Pulmonary artery endothelial cell (primary cell): ENCODE measurements at places on chromosomes 13 and 19.

- DNase-seq: no peak
These were observed 203.9 kb downstream of the SHISA2 start for GRCh38 chr13:25847635-25848626.

GRCh38 chr13:25394402-25395060 lies 22.8 kb downstream of the ATP8A2 start:
- no peak for DNase-seq

GRCh38 chr19:41734585-41734984 lies 20.7 kb upstream of the CEACAM6 start:
- DNase-seq: no peak

GRCh38 chr13:33034882-33035520 lies 18.8 kb downstream of the KL start:
- no peak for DNase-seq

DNA sequence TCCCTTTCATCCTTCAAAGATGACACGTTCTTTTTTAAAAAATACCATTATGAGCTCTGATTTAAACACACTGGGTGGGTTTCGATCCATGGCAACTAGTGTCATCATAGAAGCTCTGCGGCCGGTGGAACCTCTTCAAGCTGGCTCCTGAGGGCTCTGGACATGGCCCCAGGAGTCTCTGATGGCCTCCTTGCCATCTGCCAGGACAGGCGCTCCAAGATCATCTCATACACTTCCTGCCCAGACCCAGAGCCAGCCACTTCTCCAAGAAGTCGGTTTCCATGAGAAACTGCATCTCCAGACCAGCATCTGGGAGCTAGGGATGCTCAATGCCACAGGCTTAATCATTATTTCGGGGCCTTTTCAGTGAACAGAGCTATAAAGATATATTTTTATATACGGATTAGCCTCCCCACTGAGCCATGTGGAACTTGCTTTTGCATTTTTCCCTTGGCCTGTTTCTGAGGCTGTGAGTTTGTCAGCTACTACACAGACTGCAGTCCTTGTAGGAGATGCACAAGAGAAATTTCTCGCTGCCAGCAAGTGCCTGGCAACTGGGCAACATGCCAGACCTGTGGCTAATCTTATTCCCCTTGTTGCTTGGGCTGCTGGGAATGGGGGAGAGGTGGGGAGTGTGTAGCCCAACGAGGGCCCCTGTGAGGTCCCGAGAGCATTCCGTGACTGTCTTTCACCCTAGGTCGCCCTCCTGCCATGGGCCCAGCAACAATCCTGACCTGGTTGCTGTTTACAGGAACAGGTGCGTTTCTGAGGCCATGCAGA lies 15.9 kb downstream of the SUGP1 start:
- DNase-seq: no peak

DNA sequence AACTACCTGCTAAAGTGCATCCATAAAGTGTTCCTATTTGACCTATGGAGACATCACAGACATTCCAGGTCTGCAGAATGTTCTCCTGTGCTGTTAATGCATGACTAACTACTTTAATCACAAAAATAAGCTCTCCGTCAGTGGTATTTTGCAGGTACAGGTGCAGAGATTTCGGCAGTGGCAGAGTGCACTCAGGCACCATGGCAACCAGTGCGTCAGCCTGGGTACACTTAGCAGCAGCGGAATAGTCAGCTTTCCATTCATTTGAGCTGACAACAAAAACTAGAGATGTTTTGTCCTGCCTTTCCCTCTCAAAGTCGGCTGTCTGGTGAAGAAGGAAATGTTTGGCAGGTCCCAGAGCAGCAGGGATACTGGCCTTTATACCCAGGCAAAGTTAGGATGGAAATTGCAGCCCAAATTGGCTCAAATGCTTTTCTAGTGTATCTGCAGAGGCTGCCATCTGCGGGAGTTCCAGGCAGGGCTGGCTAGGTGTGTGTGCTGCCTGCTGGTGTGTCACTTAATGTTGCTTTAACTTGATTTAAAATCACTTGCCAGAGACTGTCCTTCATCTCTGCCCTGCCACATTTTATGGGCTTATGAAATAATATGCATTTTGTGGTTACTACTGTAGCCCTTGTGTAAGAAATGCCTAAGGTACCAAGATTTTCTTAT lies 195.8 kb downstream of the RAP2A start:
- no peak for DNase-seq

DNA sequence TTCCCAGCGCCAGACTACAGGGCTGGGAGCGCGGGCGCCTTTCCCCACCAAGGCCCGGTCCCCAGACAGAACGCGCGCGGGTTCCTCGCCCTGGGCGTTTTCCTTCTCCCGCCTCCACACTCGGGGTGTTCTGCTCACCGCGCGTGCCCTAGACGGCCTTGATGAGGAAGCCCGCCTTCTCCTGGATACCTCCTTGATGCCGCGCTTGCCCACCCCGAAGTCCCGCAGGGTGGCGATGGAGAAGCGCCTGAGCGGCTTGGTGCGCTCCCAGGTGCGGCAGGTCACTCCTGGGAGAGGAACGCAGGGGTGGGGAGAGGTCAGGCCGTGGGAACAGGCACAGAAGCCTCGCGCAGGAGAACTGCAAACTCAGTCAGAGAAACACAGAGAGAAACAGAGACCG lies 34.8 kb downstream of the CYP2B6 start:
- DNase-seq: no peak
